ENCODE measurements at places on chromosomes 11 and 22. TPM values are rescaled to one million over a fixed set of nuclear protein-coding genes. Genes with fewer than 3 reads are reported as not detected.

DNA sequence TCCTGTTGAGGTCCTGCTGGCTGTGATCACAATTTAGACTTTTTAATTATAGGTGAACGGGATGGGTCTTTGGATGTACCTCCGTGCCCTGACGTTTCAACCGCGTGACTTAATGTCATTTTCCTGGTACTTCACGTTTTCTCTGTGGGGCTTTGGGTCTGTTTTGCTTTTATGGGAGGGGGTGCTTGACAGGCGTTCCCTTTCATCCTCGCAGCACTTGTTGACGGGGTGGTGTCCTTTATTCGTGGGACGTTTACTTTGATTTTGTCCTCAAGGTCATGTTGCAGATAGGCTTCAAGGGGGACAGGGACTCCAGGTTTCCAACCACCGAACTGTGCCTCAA is 994 bp downstream of the PPP6R3 start:
- no peak for DNase-seq
- peak overlapping the region; percentile 92 for H3K4me3 ChIP-seq
- peaks cover 3% of the 10 kb centered on the region for H3K36me3 ChIP-seq
- H3K27me3 ChIP-seq = no peaks in the 10 kb centered on the region
- H3K4me1 ChIP-seq = peaks cover 39% of the 10 kb centered on the region
- H3K27ac ChIP-seq = peak overlapping the region; percentile 95

DNA sequence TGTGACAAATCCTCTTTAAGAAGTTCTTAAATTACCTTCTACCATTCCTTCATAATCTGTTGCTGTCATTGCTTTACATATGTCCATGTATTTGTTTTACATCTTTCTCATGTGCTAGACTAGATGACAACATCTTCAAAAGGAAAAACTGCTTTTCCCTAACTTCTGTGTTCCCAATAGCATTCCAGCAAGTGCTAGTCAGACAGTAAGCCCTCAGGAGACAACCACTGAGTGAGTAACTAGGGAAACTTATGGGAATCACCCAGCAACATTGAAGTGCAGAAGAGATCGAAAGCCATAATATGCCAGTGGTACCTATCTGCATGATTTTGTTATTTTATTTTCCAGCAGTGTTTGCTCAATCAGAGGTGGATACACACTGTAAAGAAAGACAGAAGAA is 889.7 kb upstream of the API5 start:
- no peaks in the 10 kb centered on the region for H3K36me3 ChIP-seq
- no peak overlapping the region for H3K4me3 ChIP-seq
- H3K4me1 ChIP-seq = no peaks in the 10 kb centered on the region
- no peak for DNase-seq
- H3K27me3 ChIP-seq = no peaks in the 10 kb centered on the region

GRCh38 chr11:60916669-60917206 is 2.8 kb downstream of the TMEM109 start:
- H3K27ac ChIP-seq = no peak overlapping the region
- peaks cover 21% of the 10 kb centered on the region for H3K4me1 ChIP-seq
- H3K27me3 ChIP-seq = no peaks in the 10 kb centered on the region
- no peak overlapping the region for H3K4me3 ChIP-seq

GRCh38 chr11:611001-611996 is 4.5 kb downstream of the IRF7 start:
- no peak for DNase-seq
- no peaks in the 10 kb centered on the region for H3K27me3 ChIP-seq
- peaks cover 2% of the 10 kb centered on the region for H3K4me1 ChIP-seq
- no peak overlapping the region for H3K4me3 ChIP-seq
- no peak overlapping the region for H3K27ac ChIP-seq
- peaks cover 12% of the 10 kb centered on the region for H3K36me3 ChIP-seq

DNA sequence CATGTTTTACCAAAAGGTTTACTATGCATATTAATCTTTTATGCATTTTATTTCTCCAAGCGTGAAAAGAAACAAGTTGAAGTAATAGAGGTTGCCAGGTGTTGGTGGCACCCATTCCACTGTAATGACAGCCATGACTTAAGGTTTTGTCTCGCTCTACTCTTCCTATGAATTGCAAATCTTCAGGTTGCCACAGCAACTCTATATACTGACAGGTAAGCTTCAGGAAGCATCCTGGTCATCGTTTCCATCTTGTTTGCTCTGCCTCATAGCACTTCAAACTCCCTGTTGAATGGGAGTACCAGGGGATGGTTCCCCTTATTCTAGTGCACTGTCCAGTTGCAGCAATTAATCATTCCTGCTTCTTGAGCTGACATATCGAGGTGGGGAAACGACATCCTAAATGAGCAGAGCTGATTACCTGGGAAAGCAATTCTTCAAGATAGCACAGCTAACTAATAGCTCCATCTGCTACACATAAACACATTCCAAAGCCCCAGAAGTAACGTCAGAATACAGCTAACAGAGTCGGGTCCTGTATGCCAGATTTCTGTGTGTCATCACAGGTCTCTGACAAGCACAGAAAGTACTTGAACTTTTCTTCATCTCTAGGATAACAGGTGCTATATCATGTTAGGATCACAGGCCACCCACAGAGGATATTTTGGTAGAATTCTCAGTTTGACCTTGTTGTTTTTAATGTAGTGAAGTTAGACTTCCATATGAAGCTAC is 80.3 kb downstream of the CADM1 start:
- no peak overlapping the region for H3K4me3 ChIP-seq
- peaks cover 11% of the 10 kb centered on the region for H3K4me1 ChIP-seq
- no peak overlapping the region for H3K27ac ChIP-seq
- no peak for DNase-seq
- no peaks in the 10 kb centered on the region for H3K36me3 ChIP-seq
- H3K27me3 ChIP-seq = no peaks in the 10 kb centered on the region

DNA sequence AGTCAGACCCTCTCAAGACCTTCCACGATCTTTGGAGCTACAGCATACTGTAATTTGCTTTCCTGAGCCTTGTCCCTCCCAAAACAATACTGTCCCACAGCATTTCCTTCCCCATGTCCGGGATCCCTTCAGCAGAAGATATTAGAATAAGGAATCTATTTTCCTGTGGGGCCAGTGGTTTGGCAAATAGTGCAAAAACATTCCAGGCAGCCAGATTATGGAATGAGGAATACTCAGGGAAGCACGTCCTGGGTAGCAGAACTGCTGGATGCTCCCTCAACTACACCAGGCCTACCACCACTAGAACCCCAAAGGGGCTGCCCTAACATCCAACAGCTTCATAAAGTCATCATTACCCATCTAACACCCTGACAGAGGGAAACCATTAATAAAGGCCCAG is 61.5 kb downstream of the AAMDC start:
- DNase-seq = no peak
- H3K36me3 ChIP-seq = peaks cover 16% of the 10 kb centered on the region
- no peaks in the 10 kb centered on the region for H3K4me1 ChIP-seq
- H3K27ac ChIP-seq = no peak overlapping the region
- no peaks in the 10 kb centered on the region for H3K27me3 ChIP-seq
- H3K4me3 ChIP-seq = no peak overlapping the region

- H3K27ac ChIP-seq = no peak overlapping the region
- no peaks in the 10 kb centered on the region for H3K36me3 ChIP-seq
- no peak overlapping the region for H3K4me3 ChIP-seq
- no peaks in the 10 kb centered on the region for H3K4me1 ChIP-seq
- peak; percentile 47 for DNase-seq
Observed at GRCh38 chr22:38973289-38974169, 8.6 kb upstream of the APOBEC3B start.

RASL10A gene
- total RNA-seq = 1.2 TPM

TPCN2 gene
- 19.7 TPM for total RNA-seq

Measured in progenitor cell of endocrine pancreas (in vitro differentiated cells).